ENCODE measurements at places on chromosomes 6 and 20.

GRCh38 chr20:57003012-57003411 lies 263.4 kb downstream of the BMP7 start:
- no peak for DNase-seq

GRCh38 chr6:80489911-80490635 lies 383.6 kb downstream of the BCKDHB start:
- no peak for DNase-seq

GRCh38 chr6:51768087-51768486 lies 319.3 kb downstream of the PKHD1 start:
- DNase-seq = no peak

DNA sequence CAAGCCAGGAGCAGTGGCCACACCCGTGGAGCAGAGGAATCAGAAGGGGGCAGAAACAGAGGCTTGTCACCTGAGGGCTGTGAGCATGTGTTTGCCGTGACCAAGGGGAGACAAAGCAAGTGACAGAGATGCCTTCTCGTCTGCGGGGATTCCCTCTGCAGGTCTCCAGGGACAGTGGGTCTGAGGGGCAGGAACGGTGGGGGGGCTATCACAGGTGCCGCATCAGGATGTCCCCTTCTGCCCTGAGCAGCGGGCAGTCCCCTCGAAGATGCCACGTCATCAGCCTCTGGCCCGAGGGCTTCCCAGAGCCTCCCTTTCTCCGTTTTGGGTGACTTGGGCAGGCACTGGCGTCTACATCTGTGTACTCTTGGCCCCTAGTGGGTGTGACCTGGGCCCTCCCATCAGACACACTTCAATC lies 338.7 kb downstream of the PREX1 start:
- no peak for DNase-seq

Measured in posterior cingulate gyrus (tissue), 11 donors.